Breast epithelium (tissue), 4 donors: ENCODE measurements at places on chromosomes 6 and 20.

GRCh38 chr6:167044696-167045095 lies 45.5 kb downstream of the CEP43 start:
- no peak for DNase-seq
- no peak overlapping the region for H3K27ac ChIP-seq
- no peaks in the 10 kb centered on the region for H3K27me3 ChIP-seq
- no peaks in the 10 kb centered on the region for H3K4me1 ChIP-seq
- H3K4me3 ChIP-seq: no peak overlapping the region

DNA sequence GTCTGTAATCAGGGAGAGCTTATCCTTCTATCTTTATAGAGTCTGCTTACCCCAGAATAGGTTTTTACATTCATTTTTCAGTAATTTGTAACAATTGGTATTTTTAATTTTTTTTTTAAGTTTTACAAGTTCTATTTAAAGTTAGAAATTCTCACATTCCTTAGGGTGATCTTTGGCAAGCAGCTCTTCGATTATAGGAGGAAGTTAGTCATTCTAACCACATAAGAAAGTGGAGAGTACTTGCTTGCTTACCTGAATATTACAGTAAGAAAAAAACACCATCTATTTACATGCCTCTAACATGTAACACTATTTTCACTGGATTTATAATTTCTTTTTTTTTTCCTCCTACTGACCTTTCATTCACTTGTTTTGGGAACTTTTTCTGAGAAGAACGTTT lies 6.7 kb downstream of the TSHZ2 start:
- peak overlapping the region; percentile 96 for H3K27ac ChIP-seq
- DNase-seq: no peak
- no peak overlapping the region for H3K4me3 ChIP-seq
- no peaks in the 10 kb centered on the region for H3K36me3 ChIP-seq
- H3K4me1 ChIP-seq: peaks cover 2% of the 10 kb centered on the region

- H3K4me1 ChIP-seq: no peaks in the 10 kb centered on the region
- no peaks in the 10 kb centered on the region for H3K27me3 ChIP-seq
- H3K36me3 ChIP-seq: no peaks in the 10 kb centered on the region
- no peak overlapping the region for H3K27ac ChIP-seq
- no peak overlapping the region for H3K4me3 ChIP-seq
Observed at GRCh38 chr20:10731190-10731965, 57.6 kb upstream of the JAG1 start.

- no peaks in the 10 kb centered on the region for H3K4me1 ChIP-seq
- H3K27me3 ChIP-seq: no peaks in the 10 kb centered on the region
- no peak for DNase-seq
Observed at GRCh38 chr6:15901141-15902115, 227.5 kb upstream of the MYLIP start.

DNA sequence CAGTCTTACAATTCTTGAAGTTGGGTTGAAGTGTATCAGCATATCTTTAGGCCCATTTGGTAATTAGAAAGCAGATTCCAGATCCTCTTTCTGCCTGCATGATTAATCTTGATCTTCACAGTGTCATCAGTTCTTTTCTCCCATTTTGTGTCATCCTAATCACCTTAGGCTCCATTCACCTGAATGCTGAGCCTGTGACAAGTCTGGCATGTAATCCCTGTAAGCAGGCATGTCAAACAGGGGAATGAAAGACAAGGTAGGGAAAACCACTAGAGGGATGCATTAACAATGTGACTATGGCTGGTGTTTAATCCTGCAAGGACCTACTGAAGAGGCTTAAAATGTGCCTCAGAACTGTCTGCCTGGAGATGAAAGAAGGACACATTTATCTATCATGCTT lies 848.8 kb downstream of the TFAP2A start:
- H3K4me3 ChIP-seq: no peak overlapping the region
- no peak for DNase-seq
- H3K36me3 ChIP-seq: no peaks in the 10 kb centered on the region
- no peaks in the 10 kb centered on the region for H3K27me3 ChIP-seq
- no peak overlapping the region for H3K27ac ChIP-seq
- H3K4me1 ChIP-seq: no peaks in the 10 kb centered on the region

GRCh38 chr20:45091366-45091765 lies 9.6 kb downstream of the KCNS1 start:
- H3K27ac ChIP-seq: no peak overlapping the region
- H3K27me3 ChIP-seq: peaks cover 6% of the 10 kb centered on the region
- H3K4me1 ChIP-seq: no peaks in the 10 kb centered on the region

GRCh38 chr6:431986-432385 lies 40.4 kb downstream of the IRF4 start:
- H3K4me1 ChIP-seq: no peaks in the 10 kb centered on the region
- no peak for DNase-seq
- H3K36me3 ChIP-seq: no peaks in the 10 kb centered on the region
- H3K4me3 ChIP-seq: no peak overlapping the region
- no peak overlapping the region for H3K27ac ChIP-seq
- H3K27me3 ChIP-seq: no peaks in the 10 kb centered on the region

- DNase-seq: no peak
- no peak overlapping the region for H3K27ac ChIP-seq
- no peaks in the 10 kb centered on the region for H3K27me3 ChIP-seq
- H3K4me1 ChIP-seq: no peaks in the 10 kb centered on the region
- no peak overlapping the region for H3K4me3 ChIP-seq
Observed at GRCh38 chr6:41492261-41492891, 53.8 kb upstream of the FOXP4 start.

DNA sequence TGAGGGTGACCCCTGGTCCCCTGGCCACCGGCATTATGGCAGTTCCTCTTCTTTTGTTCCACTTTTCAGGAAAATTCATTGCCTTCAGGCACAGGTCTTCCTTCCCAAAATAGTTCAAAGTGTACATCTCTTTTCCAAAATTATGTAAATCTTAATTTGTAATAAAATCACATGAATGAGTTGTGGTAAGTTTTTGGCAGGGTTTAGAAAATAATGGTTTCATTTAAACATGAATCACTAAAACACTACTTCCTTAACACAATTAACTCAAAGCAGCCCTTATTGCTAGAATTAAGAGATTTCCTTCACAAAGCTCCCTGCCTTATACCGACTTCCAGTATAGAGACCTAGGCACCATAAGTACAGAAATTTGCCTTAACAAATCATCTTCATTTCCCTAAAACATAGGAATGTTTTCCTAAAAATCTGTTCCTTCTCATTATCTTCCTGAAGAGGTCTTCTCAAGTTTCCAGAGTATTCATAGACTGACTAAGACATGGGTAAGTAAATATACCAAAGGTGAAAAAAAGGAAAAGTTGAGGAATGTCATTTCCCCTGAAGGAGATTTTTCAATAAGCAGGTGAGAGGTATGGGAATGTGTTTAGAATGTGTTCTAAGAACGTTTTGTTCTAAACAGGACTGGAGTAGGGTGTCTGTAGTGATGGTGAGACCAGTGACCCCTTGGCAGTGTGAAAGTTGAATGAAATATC lies 148.2 kb upstream of the CITED2 start:
- no peak overlapping the region for H3K27ac ChIP-seq
- no peaks in the 10 kb centered on the region for H3K36me3 ChIP-seq
- H3K4me1 ChIP-seq: no peaks in the 10 kb centered on the region
- no peak overlapping the region for H3K4me3 ChIP-seq

- H3K4me1 ChIP-seq: no peaks in the 10 kb centered on the region
- H3K27ac ChIP-seq: no peak overlapping the region
- H3K4me3 ChIP-seq: no peak overlapping the region
- H3K36me3 ChIP-seq: no peaks in the 10 kb centered on the region
- H3K27me3 ChIP-seq: no peaks in the 10 kb centered on the region
Observed at GRCh38 chr20:5996765-5997164, 46.3 kb downstream of the MCM8 start.

GRCh38 chr6:162887981-162888689 lies 160.4 kb downstream of the PACRG start:
- no peak overlapping the region for H3K4me3 ChIP-seq
- no peak overlapping the region for H3K27ac ChIP-seq
- no peaks in the 10 kb centered on the region for H3K36me3 ChIP-seq
- no peak for DNase-seq
- H3K4me1 ChIP-seq: no peaks in the 10 kb centered on the region

GRCh38 chr6:148760568-148761526 lies 14.0 kb downstream of the UST start:
- H3K4me3 ChIP-seq: no peak overlapping the region
- H3K4me1 ChIP-seq: no peaks in the 10 kb centered on the region
- H3K36me3 ChIP-seq: no peaks in the 10 kb centered on the region
- DNase-seq: peak; percentile 30

GRCh38 chr20:13683833-13684232 lies 45.1 kb upstream of the TASP1 start:
- H3K4me3 ChIP-seq: no peak overlapping the region
- no peak for DNase-seq
- no peaks in the 10 kb centered on the region for H3K36me3 ChIP-seq
- H3K27me3 ChIP-seq: no peaks in the 10 kb centered on the region
- H3K4me1 ChIP-seq: no peaks in the 10 kb centered on the region

DNA sequence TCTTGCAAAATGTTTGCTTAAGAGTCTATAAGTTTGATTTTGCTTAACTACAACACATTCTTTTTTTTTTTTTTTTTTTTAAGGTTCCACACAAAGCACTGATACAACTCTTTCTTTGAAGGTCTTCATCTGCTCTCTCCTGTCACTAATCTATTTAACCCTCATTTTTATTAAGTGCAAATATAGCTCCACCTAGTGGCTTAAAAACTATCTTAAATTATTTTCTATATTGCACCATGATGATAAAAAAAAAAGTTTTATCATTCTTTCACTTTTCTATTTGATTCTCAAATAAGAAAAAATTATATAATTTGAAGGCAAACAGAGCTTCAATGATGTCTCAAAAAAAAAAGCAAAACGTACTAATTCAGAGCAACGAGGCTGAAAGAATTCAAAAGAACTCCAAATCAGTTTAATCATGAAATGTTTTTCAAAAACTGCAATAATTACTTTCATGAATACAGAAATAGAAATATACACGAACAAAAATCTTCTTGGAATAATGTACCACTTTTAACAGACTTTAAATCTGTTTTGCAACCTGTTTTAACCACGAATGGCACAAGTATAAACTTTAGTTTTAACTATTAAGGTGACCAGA lies 12.8 kb downstream of the ESF1 start:
- H3K36me3 ChIP-seq: no peaks in the 10 kb centered on the region
- H3K4me3 ChIP-seq: no peak overlapping the region
- H3K27me3 ChIP-seq: no peaks in the 10 kb centered on the region
- H3K4me1 ChIP-seq: no peaks in the 10 kb centered on the region
- DNase-seq: no peak

- no peak overlapping the region for H3K4me3 ChIP-seq
- no peaks in the 10 kb centered on the region for H3K4me1 ChIP-seq
- no peak overlapping the region for H3K27ac ChIP-seq
- DNase-seq: no peak
Observed at GRCh38 chr6:98581705-98582104, 252.7 kb upstream of the POU3F2 start.

DNA sequence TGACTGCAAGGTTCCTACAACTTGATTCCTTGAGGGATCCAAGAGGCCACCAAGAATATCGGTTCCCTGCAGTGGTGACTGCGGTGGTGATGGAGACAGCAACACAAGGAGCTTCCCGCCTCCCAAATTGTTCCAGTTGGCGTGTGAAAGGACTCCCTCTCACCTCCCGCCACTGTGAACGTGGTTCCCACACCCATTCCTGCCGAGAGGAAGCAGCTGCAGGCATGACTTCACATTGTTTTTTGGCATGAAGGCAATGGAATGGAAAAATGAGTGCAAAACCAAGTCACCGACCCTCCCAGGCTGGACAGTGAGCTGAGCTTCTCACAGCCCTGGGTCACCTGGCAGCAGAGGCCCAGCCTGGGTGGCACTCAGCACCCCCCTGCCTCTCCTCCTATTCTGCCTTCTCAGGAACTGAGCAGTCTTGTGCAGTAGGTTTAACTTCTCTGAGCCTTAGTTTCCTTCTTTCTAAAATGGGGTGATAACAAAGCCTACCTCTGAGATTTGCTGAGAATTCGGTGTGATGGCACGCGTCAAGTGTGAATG lies 75.0 kb downstream of the CNKSR3 start:
- no peak overlapping the region for H3K4me3 ChIP-seq
- H3K27ac ChIP-seq: no peak overlapping the region
- no peak for DNase-seq
- no peaks in the 10 kb centered on the region for H3K36me3 ChIP-seq
- no peaks in the 10 kb centered on the region for H3K27me3 ChIP-seq
- no peaks in the 10 kb centered on the region for H3K4me1 ChIP-seq

- no peaks in the 10 kb centered on the region for H3K27me3 ChIP-seq
- no peak overlapping the region for H3K27ac ChIP-seq
- H3K4me1 ChIP-seq: no peaks in the 10 kb centered on the region
- no peaks in the 10 kb centered on the region for H3K36me3 ChIP-seq
Observed at GRCh38 chr6:126266664-126267063, 73.3 kb upstream of the CENPW start.

DNA sequence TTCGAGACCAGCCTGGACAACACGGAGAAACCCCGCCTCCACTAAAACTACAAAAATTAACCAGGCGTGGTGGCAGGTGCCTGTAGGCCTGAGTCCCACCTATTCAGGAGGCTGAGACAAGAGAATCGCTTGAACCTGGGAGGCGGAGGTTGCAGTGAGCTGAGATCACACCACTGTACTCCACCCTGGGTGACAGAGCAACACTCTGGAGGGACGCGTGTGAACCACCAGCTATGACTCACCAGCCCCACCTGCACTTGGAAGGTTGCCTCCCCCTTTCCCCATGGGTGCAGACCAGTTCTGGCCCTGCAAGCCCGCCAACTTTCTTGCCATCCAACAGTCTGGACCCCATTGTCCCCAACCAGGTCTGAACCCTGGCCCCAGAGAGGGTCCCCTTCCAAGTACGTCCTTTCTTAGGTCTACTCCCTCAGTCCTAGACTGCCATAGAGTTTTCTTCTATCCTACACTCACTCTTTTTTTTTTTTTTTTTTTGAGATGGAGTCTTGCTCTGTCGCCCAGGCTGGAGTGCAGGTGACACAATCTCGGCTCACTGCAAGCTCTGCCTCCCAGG lies 29.2 kb downstream of the ATP9A start:
- H3K4me1 ChIP-seq: no peaks in the 10 kb centered on the region
- no peak for DNase-seq
- no peak overlapping the region for H3K4me3 ChIP-seq
